ENCODE measurements at places on chromosomes 5 and 9.

DNA sequence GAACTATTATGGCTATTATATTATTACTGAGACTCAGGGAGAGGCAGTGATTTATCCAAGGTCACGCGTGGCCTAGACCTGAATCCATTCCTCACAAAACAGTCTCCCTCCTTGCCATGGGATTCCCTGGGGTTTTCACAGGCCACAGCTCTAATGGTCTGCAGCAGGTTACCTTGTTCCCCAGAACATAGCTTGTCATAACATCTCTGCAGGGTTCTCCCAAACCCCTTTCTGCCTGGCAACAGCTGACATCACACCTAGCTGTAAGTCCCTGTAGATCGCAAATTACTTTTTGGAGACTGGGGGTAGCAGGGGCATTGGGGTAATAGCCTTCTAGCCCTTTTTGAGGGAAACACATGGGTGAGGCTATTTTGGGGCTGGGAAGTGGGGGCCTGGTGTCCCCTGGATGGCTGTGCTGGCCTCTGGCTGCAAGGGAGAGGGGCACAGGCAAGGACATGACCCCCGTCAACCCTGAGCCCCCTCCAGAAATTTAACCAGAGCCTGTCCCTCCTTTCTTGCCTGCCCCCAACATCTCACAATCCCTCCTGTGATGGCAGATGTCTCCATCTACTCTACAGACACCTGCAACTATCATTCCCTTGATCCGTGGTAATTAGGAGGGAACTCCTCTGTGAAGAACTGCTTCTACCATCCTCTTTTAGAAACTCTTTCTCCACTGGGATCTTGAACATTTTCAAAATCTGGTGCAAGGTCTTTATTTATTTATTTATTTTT lies 1.3 kb downstream of the CD74 start:
- peak; percentile 74 for DNase-seq

DNA sequence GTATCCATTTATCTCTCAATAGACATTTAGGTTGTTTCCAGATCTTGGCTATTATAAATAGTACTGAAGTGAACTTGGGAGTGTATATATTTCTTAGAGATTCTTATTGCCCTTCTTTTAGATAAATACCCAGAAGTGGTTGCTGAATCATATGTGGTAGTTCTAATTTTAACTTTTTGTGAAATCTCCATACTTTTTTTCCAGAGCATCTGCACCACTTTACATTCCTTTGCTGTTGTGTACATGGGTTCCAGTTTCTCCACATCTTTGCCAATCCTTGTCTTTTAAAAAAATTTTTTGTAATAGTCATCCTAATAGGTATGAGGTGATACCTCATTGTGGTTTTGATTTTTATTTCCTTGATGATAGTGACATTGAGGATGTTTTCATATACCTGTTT lies 303.7 kb downstream of the CCDC171 start:
- DNase-seq: no peak

GRCh38 chr5:61689153-61689846 lies 357.2 kb downstream of the ZSWIM6 start:
- DNase-seq: no peak

DNA sequence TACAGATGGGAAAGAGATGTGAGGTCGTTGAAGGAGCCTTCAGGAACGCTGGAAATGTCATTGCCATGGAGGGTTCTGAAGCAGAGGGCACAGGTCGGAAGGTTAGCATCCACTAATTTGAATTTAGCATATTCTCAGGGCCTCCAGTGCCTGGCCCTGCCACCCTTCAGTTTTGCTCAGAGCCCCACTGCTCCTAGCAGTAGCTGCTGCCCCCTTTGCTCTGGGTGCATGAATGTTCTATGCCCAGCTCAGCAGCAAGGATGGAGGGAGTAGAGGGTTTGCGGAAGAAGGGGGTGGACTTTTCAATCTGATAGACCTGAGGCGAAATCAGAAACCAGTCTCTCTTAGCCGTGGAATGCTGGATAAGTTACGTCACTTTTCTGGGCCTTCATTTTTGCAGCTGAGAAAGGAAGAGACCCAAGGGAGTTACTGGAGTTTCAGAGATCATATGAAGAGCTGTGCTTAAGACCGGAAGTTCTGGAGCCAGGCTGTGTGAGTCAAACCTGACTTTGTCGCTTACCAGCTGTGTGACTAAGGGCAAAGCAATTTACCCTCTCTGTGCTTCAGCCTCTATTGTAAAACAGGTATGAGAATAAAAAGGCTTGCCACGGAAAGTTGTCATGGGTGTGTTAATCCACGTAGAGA lies 133.2 kb upstream of the PANK3 start:
- no peak for DNase-seq

GRCh38 chr9:98342098-98342819 lies 86.8 kb upstream of the TBC1D2 start:
- DNase-seq: no peak

DNA sequence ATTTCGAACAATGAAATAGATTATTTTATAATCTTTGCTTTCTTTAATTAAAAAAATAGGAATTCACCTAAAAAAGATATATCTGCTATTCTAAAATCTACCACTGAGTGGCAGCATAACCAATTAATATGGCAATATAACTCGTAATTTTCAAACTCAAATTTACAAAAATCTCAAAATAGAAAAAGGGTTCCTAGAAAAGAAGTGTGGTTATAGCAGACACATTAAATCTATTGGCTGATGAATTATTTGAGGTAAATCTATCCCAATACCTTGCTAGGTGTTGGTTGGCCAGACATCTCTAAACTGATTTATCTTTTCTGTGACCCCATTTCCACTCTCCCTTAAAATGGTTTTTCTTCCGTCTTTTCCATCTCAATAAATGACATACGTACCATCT lies 30.2 kb upstream of the NRG2 start:
- no peak for DNase-seq

DNA sequence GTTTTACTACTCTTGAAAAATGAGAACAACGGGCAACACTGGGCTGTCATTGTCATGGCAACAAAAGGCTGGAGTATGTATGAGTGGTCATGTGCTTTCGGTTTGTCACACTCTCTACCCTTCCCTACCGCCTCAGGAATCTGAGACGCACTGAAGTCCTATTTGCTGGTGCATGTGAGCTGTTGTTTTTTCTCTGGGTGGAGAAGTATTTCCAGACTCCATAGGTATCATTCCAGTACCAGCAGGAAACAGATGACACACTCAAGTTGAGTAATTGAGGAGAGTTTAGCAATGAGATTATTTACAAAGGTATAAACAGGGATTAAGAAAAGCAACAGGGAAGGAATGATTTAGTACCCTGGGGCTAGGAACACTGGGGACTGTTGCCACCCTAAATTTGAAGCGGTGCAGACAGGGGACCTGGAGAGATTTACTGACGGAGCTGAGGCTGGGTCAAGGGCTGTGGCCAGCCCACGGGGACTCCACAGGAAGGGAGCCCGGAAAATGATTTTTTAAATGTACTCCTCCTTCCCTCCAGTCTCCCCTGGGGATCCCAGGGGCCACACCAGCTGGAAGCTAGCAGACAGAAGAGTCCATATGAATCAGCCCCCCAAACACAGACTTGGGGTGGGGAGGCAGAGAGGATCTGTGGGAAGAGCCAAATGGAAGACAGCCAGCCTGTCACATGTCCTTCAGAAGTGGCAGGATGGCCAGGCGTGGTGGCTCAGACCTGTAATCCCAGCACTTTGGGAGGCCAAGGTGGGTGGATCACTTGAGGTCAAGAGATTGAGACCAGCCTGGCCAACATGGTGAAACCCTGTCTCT lies 13.2 kb upstream of the ZBTB43 start:
- DNase-seq: no peak

DNA sequence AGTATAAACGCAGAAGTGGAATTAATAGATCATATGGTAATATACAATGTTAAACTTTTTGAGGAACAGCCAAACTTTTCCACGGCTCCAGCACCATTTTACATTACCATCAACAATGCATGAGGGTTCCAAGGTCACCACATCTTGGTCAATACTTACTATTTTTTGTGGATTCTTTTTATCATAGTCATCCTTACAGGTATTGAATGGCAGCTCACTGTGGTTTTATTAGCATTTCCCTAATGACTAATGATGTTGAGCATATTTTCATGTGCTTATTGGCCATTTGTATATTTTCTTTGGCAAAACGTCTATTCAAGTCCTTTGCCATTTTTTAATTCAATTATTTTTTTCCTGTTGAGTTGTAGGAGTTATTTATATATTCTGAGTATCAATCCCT lies 14.1 kb upstream of the RAPGEF6 start:
- DNase-seq: no peak

DNA sequence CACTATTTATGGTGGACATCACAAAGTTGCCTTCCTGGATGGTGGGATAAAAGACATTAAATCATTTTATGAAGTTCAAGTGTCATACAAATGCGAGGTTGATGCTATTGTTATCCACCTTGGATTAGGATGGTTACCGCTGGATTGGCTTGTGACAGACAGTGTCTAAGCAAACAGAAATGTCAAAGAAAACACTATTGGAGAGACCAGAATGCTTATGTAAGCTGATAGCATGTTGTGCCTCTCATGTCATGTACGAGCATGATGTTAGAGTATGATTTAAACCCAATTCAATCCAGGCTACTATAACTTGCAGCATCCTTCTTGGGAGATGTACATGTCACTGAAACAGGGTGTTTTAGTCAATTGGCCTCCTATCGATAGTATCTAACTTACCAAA lies 178.8 kb upstream of the C9orf72 start:
- DNase-seq: no peak

- peak; percentile 81 for DNase-seq
Measured at GRCh38 chr9:131178382-131178781, 53.0 kb downstream of the NUP214 start.

DNA sequence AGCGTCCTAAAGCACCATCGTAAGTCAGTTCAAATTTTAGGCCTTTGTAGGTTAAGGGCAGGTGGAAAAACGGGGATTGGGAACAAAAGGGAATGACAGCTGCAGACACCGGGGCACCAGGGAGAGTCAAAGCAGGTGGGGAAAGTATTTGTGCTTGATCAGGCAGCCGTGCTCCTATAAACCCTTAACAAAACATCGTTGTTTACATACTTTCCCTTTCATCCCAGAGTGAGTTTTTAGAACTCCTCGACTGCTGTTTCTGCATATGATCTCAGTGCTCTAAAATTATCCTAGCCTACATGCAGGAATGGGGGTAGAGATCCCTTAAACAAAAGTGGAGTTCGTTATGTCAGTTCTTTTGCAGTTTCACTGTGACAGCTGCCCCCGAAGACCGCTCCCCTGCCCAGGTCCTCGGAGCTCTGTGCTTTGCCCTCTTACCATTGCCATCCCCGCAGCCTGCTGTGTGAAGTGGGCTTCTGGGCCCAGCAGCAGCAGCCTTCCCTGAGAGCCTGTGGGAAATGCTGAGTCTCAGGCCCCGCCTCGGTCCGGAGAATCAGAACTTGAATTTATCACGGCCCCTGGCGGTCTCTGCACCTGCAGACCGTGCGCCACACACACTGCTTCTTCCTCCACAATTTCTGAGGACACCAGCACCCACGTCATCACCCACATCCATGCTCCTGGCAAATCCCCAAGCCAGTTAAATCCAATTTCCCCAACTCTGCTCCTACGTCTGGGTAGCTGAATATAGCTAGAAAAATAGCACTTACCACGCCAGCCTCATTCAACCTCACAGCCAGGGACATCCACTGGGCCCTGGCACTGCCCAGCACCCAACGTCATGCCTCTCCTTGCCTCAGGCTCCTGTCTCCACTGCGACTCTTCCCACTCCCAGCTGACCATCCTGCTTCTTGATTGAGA lies 86.8 kb downstream of the NSUN2 start:
- DNase-seq: no peak

DNA sequence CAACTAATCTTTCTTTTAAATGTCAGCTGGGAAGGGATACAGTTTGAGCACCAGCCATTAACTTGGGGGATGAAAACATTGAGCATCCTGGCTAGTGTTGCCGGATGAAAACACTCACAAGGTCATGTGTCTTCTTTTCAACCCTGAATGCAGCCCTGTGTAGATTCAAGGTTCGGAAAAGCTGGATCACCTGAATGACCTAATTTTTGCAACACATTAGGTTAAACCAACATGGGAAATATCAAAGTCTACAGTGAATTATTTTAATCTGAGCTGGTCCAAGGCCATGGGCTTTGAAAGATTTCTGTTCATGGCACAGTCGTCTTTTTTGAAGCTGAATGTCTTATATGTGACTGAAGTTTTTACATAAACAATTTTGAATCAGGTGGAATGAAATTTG lies 281.2 kb downstream of the ARHGEF28 start:
- DNase-seq: no peak

DNA sequence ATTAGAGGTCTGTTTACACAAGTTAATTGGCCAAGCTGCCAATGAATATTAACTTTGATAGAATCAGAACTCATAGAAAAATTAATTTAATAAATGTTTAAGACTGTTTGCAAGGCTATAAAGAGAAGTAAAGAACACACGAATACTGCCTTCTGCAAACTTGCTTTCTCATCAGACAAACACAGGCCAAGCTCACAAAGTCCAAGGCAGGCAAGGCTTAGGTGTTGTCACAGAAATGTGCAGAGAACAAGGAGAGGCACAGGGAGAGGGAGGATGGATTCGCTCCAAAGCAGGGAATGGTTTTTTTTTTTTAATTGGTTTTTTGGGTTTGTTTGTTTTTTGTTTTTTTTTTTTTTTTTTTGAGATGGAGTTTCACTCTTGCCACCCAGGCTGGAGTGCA lies 43.4 kb downstream of the RETREG1 start:
- DNase-seq: no peak

Measured in stimulated activated CD8-positive, alpha-beta memory T cell treated with anti-CD3 and anti-CD28 coated beads, Interleukin-4, amount 100 ng/mL, for 48 hours (primary cell).